ENCODE measurements at places on chromosomes 4 and X.

DNA sequence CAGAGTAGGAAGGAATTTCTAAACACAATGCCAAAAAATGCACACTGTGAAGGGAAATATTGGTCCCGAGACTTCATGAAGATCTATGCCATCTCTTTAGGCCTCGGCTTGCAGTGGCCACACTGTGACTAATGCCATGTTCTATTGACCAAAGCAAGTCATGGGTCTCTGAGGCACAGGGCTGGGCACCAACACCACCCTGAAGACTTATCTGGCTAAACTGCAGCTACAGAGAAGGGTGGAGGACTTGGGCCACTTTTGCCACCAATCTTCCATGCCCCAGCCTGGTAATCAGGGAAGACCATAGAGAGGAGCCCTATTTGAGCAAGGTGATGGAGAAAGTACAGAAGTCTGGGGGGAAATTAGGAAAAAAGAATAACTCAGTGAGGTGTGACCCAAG lies 42.1 kb downstream of the HMX1 start:
- no peak for DNase-seq

GRCh38 chr4:151691639-151692442 lies 69.0 kb downstream of the GATB start:
- no peak for DNase-seq

DNA sequence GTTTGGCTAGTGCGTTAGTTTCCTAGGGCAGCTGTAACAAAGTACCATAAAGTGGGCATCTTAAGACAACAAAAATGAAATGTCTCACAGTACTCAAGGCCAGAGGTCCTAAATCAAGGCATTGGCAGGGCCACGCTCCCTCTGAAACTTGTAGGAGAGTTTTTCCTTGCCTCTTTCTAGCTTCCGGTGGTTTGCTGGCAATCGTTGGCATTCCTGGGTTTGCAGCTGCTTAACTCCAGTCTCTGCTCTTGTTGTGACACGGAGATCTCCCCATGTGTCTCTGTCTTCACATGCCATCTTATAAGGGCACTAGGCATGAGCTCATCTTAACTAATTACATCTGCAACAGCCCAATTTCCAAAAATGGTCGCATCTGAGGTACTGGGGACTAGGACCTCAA lies 362.0 kb upstream of the BOD1L1 start:
- no peak for DNase-seq

DNA sequence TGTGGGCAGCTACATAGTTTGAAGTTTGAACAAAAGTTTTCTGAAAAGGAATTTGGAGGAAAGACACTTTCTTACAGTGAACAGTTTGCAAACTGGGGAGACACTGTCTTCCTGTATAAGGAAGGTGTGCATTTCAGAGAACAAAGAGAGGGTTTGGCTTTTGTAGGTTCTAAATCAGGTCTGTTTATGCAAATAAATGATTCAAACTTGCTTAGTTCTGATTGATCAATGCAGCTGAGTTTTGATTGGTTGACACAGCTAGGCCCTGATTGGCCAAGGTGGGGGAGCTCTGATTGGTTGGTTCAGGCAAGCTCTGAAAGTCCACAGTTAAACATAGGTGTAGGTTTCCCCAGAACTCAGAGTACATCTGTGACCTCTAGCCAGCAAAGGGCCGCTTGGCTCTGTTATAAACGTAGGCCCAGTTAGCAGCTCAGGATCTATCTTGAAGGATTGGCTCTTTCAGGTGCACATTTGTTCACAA lies 63.0 kb upstream of the ENPP6 start:
- no peak for DNase-seq

DNA sequence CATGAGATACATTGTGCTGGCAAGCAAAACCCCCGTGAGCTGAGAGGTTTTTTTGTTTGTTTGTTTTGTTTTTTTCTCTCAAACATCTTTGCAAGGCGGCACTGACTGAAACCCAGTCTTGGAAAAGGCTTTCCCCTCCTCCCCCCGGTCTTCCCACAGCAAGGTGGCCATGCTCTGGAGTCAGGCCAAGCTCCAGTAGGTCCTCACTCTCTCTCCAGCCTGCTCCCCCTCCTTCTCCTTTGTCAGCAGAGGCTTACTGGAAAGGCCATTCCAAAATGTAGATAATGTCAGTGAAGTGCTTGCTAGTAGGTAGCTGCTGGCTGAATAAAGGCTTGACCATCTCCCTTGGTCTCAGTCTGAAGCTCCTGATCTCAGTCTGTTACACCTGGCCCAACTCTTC lies 32.6 kb downstream of the FRMPD3 start:
- DNase-seq: no peak

DNA sequence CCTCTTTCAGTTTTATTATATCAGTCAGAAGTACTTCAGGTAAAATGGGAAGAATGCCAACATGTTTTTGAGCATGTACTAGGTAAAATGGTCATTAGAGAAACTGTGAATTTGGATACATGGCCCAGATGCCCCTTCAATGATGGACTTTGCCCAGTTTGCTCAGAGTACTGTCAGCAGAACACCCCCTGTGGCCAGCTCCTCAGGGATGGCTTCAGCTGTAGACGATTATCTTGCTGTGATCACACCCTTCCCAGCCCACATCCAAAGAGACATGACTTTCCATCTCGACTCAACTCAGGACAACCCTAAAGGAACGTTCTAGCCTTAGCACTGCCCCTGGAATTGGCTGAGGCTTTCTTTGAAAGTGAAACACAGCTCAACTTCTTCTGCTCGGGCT lies 439.1 kb downstream of the PACRGL start:
- DNase-seq: no peak

GRCh38 chr4:157242871-157243270 lies 22.3 kb downstream of the GRIA2 start:
- no peak for DNase-seq

- no peak for DNase-seq
Observed at GRCh38 chr4:182297659-182298058, 54.5 kb downstream of the TENM3 start.

DNA sequence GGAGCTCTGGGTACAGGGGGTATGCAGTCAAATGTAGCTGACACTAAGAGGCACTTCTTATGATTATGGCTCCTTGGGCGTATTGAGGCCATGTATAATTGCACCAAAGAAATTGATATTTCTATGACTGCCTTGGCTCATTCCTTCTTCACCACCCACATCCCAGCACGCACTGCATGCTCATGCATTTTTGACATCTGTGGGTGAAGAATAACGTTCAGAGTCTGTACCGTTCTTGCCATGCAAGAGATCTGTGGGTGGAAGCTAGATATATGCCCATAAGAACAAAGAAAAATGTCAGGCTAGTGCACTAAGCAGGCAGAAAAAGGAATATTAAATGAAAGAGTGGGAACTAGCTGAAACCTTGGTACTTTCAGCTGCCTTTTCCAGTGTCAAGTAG lies 93.4 kb downstream of the EMCN start:
- DNase-seq: no peak

- no peak for DNase-seq
Observed at GRCh38 chr4:85707611-85708010, 232.7 kb downstream of the ARHGAP24 start.

- no peak for DNase-seq
Observed at GRCh38 chrX:94545722-94546121, 871.7 kb downstream of the FAM133A start.

DNA sequence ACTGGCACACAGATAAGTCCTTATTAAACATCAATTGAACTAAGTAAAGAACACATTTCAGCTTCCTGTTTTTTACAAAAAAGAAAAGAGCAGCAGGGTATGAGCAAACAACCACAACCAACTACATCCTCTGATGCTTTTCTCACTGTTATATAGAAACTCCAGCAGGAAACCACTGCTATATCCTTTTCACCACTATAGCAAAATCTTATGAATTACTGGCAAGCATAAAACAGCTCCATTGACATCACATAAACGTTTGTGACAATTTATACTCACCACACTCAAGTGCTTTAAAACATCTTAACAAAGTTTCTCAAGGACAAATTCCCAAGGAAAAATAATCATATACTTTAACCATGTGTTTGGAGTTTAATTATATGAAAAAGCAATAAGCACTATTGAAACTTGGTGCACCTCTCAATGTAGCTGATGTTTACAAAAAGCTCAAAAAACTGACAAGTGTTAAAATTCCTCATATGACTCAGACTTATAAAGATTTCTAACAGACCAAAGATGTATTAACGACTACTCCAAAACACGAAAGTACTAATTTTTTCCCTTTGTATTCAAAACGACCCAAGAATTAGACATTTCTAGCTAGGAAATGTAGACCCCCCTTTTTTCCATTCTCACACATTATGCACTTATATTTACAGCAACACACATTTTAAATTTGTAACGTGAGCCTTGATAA lies 12.9 kb downstream of the GPRIN3 start:
- no peak for DNase-seq

GRCh38 chr4:18973296-18973695 lies 951.7 kb upstream of the LCORL start:
- DNase-seq: no peak

- peak; percentile 68 for DNase-seq
Observed at GRCh38 chrX:138925330-138925729, 213.8 kb upstream of the FGF13 start.

DNA sequence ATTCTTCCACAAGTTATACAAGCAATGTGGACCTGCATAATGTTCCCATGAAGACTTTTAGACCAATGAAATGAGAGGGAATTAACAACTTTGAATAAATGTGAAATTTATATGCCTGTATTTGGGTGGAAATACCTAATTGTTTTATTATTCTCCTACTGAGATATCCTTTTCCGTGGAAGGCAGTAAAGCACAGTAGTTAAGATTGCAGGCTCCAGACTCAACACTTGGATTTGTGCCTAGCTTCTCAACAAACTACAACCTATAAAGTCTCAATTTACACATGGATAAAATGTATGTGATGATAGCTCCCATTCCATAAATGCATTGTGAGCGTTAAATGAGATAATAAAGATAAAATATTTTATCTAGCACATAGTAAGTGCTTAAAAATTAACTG lies 857.8 kb downstream of the CENPC start:
- DNase-seq: no peak

- DNase-seq: peak; percentile 13
Observed at GRCh38 chr4:61320154-61320553, 120.0 kb downstream of the ADGRL3 start.

DNA sequence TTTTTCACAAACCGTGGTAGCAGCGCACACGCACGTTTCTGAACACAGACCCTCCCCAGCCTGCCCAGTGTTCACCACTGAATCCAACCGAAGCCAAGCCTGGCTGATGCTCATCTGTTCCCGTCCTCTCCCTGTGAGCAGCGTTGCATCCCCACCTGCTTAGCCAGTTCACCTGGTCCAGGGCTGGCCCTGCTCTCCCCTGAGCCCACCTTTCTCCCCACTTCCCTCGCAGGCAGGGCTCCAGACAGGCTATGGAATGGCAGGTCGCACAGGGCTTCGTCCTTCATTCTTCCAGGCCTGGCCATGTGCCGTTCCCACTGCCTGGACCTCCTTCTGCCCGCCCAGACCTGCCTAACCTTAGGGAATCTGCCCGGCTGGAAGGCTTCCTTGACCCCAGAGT lies 246.9 kb downstream of the EVC2 start:
- DNase-seq: no peak

GRCh38 chr4:68465058-68465457 lies 17.8 kb downstream of the TMPRSS11E start:
- DNase-seq: peak; percentile 3

Measured in foreskin fibroblast (primary cell).